AML-193 (cell line): ENCODE measurements at places on chromosomes 7 and 10.

DNA sequence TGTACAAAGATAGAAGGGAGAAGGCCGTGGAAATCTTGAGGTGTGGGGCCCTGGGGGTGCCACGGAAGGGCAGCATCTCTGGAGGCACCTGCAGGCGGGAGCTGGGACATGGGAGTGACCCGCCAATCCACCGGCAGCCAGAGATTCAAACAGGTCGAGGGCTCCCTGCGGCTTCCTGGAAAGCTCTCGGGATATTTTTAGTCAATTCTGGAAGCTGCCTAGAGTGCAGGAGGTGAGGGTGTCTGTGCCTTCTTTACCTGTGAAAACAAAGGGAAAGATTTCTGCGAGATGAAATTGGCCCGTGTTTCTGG, 16.6 kb downstream of the MNX1 start:
- no peak for DNase-seq

DNA sequence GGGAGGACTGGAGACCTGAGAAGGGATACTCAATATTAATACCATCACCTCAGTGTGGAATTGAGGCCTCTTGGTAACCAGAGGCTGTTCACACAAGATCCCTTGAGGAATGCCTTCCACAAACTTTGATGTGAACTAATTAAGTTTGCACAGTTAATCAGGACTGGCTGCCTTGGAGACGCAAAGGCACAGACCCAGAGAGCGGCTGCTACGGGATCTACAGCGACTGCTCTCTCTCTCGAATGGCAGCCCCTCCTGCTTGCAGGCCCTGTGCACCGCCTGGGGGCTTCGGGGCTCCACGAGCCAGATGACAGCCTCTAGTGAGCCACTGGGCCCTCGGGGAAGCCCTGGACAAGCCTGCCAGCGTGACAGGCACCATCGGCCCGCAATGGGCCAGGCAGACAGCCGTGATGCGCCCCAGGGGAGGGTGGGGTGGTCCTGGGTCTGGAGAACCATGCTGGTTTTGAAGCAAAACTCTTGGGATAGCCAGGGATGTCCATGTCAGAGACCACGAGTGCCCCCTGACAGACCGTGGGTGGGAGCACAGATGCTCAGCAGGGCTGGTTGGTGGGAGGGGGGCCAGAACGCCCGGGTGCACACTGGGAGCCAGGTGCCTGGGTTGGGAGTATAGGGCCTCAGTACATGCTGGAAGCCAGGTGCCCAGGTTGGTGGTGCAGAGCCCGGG, 195.6 kb downstream of the ELFN1 start:
- no peak for DNase-seq

GRCh38 chr7:157979636-157980340, 607.8 kb downstream of the PTPRN2 start:
- no peak for DNase-seq

GRCh38 chr10:52757773-52758172, 14.8 kb downstream of the MBL2 start:
- no peak for DNase-seq

DNA sequence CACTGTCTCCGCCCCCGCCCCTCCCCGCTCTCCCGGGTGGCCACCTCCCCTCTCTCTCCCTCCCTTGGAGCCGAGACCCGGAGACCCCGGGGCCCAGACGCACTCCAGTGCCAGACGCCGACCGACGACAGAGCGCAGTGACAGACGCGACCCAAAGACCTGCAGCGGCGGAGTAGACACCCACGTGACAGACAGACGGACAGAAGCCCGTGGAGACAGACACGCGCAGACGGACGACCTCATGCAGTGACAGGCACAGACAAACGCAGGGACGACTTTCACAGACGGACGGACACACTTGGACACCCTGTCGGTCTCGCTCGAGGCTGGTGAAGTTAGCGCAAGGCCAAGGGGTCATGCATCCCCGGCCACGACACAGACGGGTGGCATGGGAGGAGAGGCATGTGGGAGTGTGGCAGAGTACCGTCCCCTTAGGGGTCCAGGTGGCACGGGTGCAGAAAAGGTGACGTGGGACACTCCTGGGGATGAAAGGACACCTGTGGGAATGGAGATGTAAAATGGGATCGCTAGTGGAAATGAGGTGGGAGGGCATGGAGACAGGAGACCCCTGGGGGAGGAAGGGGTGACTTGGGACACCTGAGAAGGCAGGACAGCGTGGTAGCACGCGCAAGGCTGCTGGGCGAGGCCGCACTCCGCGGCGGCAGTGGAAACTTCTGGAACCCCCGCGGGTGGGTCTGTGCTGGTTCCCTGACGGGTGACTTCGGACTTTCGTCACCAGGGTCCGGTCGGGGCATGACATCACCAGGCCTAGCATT, 456 bp upstream of the ACHE start:
- no peak for DNase-seq

DNA sequence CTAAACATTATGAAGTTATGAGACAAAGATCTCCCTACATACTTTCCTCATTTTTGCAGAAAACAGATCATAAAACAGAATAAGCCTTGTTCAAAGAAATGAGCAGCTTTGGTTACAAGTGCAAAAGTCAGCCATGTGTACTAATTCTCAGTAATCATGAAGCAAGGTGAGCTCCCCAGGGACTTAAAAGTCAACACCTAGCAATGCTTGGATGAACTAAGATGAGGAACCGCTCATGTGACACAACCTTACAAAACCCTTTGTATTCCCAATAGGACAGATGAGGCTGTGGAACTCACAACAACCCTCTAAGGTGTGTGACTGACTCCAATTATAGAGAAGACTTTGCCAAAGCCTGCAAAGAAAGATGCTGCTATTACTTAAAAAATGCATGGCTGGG, 154.5 kb downstream of the SLC25A13 start:
- no peak for DNase-seq

DNA sequence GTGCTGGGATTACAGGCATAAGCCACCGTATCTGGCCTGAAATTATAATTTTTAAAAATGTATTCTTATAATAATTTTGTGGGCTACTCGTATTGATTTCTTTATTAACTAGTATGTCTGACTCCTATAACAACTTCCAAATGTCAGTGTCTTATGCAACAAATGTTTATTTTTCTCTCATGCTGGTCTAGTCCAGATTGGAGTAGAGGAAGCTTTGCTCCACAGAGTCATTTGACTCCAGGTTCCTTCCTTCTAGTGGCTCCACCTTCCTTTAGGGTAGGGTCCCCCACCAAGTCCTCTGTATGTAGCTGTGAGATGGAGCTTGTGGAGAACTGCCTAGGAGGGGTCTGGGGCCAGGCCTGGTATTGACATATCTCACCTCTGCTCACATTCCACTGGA, 8.7 kb downstream of the CEP55 start:
- DNase-seq = no peak

- no peak for DNase-seq
Observed at GRCh38 chr7:133139350-133139749, 57.5 kb upstream of the CHCHD3 start.

- DNase-seq = no peak
Observed at GRCh38 chr10:86376403-86376802, 9.8 kb upstream of the GRID1 start.

- no peak for DNase-seq
Observed at GRCh38 chr7:21086688-21087087, 300.0 kb upstream of the SP8 start.

GRCh38 chr10:7311218-7311849, 99.5 kb downstream of the SFMBT2 start:
- no peak for DNase-seq

DNA sequence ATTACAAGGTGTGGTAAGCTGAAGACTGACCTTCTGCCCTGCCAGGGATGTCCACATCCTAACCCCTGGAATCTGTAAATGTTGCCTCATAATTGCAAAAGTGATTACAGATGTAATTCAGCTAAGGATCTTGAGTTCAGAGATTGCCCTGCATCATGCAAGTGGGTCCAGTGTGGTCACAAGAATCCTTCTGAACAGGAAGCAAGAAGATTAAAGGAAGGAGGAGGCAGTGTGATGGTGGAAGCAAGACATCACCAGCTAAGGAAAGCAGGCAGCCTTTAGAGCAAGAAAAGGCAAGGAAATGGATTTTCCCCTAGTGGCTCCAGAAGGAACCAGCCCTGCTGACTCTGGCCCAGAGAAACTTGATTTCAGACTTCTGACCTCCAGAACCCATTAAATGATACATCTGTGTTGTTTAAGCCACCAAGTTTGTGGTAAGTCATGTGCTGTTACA, 78.1 kb downstream of the USP6NL start:
- DNase-seq = peak; percentile 43

DNA sequence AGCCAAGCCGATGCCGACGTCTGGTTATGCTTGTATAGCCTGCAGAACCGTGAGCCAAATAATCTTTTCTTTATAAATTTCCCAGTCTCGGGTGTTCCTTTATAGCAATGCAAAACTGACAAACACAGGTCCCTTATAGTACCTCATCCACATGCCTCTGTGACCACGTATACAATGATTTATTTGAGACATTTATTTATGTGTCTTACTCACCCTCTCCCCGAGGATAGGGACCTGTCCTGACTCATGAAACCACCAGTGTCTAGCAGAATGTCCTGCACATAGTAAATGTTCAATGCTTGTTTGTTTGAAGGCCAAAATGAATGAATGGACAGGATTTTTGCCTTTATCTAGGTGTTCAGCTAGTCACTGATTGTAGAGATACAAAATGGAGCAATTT, 147.9 kb upstream of the FZD8 start:
- DNase-seq = no peak

GRCh38 chr7:124388751-124389150, 355.9 kb upstream of the TMEM229A start:
- no peak for DNase-seq

DNA sequence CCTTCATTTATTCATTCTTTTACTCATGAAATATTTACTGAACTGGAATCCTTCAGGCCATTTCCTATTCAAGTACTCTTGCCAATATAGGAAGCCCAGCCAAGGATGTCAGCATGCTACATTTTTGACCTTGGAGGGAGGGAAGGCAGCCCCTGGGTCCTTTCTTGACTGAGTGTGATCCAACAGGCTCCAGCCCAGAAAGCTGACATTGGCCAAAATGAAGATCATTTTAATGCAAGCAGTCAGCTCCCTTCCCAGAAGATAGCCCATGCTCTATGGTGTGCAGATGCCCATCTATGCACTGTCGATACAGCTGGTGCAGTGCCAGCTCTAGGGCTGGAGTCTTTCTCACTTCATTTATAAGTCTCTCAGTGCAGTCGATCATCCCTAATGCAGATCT, 646.0 kb downstream of the KCNMA1 start:
- DNase-seq = no peak

GRCh38 chr7:101510297-101510696, 118.8 kb downstream of the MYL10 start:
- no peak for DNase-seq

GRCh38 chr7:12889391-12889790, 202.0 kb downstream of the ARL4A start:
- no peak for DNase-seq

- DNase-seq = no peak
Observed at GRCh38 chr7:137272249-137272648, 71.3 kb downstream of the PTN start.

DNA sequence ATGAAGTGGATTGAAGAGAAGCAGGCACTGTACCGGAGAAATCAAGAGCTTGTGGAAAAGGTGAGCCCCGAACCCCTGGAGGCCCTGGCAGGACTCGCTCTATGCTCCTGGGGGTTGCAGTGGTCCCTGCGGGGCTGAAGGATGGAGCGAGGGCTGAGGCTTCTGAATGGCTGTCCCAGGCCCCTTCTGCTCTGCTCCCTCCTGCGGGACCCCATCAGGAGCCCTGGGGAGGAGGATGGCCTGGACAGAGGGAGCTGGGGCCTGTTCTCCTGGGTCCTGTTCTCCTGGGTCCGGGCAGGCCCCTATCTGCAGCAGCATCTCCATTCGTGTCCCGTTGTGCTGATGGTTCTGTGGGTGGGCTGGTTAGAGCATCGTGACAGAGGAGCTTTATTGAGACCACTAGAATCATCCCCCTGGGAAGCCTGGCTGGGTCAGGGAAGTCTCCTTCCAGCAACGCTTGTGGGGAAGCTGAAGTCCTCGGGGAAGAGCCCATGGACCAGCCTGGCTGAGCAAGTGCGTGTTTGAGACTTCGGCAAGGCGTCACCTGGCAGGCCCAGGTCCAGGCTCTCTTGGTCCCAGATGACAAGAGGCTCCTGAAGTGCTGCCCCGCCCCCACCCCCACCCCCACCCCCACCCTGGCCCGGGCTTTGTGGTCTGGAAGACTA, 41.1 kb upstream of the DPYSL4 start:
- no peak for DNase-seq

DNA sequence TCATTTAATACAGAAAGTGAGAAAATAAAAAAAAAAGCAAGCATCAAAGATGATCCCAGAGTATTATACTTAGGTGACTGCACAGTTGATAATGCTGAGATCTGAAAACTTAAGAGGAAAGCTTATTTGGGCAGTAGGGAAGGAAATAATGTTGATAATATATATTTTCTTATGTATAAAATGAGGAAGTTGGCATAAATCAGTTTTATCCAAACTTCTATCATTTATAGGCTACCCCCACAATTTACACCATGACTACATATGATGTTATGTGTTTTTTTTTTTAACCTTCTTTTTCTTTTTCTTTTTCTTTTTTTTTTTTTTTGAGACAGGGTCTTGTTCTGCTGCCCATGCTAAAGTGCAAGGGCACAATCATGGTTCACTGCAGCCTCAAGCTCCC, 108.2 kb upstream of the PLXDC2 start:
- no peak for DNase-seq

DNA sequence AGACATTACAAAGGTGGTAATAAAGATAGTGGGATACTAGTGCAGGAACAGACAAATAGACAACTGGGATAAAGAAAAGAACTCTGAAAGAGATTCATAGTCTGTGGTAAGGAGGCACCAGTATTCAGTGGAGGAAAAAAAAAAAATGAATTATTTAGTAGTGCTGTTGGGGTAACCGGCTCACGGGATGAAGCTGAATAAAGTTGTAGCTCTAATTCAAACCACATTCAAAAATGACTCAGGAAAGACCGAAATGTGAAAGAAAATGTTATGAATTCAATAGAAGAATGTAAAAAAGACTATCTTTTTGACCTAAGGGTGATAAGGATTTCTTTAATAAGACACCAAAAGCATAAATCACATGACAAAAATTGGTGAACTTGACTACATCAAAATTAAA, 83.1 kb upstream of the HABP2 start:
- no peak for DNase-seq

- DNase-seq = no peak
Observed at GRCh38 chr7:151142686-151143040, 24.8 kb downstream of the GBX1 start.

DNA sequence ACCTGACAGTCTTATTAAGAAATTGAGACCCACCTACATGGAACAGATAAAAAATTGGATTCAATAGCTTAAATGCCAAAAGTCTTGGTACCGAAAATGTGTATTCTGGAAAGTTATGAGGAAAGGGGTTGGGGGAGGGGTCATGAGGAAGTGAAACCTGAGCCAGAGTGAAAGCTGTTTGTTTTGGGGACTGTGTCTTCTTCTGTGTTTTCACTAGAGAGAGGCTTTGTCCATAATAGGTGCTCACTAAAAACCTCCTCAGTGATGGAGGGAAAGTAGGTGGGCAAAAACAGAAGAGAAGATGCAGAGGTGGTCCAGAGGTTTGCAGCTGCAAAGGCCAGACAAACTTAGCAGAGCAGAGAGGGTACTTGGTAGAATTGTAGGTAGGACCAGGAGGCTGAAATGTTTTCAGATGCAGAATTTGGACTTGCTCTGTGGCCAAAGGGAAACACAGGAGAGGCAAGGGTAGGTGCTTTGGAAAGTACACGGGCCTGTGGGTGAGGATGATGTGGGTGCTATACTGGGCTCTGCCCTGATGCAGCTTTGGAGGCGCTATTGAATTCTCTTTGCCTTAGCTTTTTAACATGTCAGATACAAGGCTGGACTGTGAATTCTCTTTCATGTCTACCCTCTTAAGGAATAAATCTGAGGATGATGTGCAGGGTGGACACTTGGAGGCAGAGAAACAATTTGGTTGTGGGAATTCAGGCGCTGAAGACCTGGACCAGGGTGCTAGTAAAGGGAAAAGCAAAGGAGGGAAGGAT, 254.6 kb downstream of the PTEN start:
- no peak for DNase-seq
